Lung (tissue), 17 donors: ENCODE measurements at places on chromosomes 1 and 21.

- DNase-seq = no peak
Observed at GRCh38 chr1:186753241-186753640, 73.0 kb upstream of the PTGS2 start.

DNA sequence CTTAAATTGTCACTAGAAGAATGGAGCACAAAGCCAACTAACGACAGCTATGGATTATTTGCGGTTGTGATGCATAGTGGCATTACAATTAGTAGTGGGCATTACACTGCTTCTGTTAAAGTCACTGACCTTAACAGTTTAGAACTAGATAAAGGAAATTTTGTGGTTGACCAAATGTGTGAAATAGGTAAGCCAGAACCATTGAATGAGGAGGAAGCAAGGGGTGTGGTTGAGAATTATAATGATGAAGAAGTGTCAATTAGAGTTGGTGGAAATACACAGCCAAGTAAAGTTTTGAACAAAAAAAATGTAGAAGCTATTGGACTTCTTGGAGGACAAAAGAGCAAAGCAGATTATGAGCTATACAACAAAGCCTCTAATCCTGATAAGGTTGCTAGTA lies 13.5 kb downstream of the USP1 start:
- DNase-seq = no peak

DNA sequence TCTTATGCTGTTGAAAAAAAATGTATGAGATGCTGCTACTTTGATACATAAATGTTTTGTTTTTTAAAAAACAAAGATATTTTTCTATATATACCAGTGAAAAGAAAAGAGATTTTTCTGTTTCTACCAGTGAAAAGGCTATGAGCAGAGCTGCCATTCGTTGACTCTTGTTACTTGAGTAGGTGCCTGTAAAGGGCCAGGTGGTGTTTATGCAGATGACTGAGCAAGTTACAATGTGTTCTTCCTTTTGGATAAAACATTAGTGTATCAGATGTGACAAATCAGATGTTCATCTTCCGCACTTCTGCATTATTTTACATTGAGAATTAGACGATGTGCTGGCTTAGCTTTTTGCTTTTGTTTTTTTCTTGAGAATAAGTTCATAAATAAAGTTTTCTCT lies 45.4 kb downstream of the BARHL2 start:
- no peak for DNase-seq

- DNase-seq = no peak
Observed at GRCh38 chr1:154400381-154400801, 4.8 kb upstream of the IL6R start.

DNA sequence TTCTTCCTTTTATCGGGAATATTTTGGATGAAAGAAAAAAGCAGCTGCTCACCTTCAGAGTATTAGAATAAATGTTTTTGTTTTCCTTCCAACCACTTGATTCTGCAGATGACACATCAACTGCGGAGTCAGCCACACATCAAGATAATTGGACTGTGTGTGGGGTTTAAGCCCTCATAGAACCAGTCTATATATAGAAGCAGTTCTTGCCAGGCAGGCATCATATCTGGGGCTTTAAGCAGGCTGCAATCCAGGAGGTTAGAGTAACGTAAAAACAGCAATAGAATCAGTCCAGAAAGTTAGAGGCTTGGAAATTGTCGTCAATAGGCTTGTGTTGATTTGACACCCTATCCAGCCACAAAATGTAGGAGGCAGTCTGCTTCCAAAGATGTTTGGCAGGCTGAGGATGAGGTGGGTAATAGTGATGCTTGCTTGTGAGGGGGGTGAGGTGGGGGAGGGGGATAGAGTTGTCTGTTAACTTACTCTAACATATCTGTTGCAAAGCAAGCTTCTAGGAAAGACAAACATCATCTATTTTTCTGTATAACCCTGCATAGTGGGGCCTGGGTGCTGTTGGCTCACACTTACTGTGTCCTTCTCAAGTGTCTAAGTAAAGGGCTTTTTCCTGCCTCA lies 64.8 kb downstream of the PEX14 start:
- DNase-seq = no peak
